Caco-2 (cell line): ENCODE measurements at places on chromosomes 12 and 14. TPM values are rescaled to one million over a fixed set of nuclear protein-coding genes. Genes with fewer than 3 reads are reported as not detected.

AKAP3 gene
- total RNA-seq = 1.6 and 3.2 TPM in 2 replicates

DPPA3 gene
- 31.8 and 40.0 TPM in 2 replicates for total RNA-seq

GRCh38 chr14:38882533-38882932, 220.5 kb downstream of the SEC23A start:
- H3K36me3 ChIP-seq = no peaks in the 10 kb centered on the region
- H3K4me3 ChIP-seq = no peak overlapping the region
- no peak for DNase-seq
- no peaks in the 10 kb centered on the region for H3K4me1 ChIP-seq

DNA sequence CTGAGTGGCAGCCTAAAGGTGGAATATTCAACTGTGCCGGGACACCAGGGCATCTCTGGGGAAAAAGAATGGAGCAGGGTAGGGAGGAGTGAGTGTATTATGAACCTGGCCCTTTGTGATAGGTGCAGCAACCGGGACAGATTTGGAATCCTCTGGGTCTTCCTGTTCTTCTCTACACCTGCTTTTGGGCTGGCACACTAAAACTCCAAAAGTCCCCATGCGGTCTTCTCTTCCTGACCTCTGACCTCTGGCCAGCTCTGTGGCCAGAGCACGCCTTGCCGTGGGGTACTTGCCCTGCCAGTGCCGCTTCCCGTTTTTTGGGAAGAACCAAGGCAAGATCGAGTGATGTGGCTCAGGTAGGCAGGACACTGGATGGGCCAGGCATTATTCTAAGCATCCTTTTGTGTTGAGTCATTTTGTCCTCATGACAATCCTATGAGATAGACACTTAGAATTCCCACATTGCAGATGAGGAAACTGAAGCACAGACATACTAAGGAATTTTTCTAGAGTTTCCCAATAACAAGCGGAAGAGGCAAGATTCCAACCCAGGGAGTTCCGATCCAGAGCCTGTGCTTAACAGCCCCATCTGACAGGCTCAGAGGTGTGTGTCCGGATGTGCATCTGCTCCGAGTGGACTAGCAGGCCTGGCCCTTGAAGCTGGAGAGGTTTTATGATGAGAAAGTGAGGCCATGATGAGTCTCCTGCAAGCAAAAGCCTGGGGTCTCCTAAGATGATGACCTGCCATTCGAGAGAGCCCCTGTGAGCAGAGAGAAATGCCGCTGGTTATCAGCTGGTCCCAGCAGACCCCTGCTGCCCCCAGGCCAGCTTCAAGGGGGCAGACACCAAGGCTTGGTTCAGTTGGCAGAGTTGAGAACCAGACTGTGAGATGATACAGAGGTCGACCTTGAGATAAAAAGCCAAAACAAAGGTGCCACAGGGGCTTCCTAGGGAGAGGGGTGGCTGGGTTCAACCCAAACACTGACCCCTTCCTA, 67.9 kb upstream of the ESRRB start:
- no peak for DNase-seq
- no peak overlapping the region for H3K4me3 ChIP-seq
- H3K27ac ChIP-seq = no peak overlapping the region
- no peaks in the 10 kb centered on the region for H3K36me3 ChIP-seq
- H3K4me1 ChIP-seq = no peaks in the 10 kb centered on the region

DNA sequence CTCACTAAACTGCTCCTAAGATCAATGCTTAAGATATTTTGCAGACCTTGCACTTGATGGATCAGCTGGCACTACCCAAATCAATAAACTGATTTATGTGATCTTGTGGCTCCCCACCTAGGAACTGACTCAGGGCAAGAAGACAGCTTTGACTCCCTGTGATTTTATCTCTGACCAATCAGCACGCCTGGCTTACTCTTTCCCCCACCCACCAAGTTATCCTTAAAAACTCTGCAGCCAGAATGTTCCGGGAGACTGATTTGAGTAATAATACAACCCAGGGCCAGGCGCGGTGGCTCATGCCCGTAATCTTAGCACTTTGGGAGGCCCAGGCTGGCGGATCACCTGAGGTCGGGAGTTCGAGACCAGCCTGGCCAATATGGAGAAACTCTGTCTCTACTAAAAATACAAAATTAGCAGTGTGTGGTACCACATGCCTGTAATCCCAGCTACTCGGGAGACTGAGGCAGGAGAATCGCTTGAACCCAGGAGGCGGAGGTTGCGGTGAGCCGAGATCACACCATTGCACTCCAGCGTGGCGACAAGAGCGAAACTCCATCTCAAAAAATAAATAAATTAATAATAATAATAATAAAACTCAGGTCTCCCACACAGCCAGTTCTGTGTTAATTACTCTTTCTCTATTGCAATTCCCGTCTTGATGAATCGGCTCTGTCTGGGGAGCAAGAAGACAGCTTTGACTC, 12.0 kb downstream of the MORN3 start:
- no peaks in the 10 kb centered on the region; the same call in none of the 2 replicates for H3K36me3 ChIP-seq
- H3K27ac ChIP-seq = no peak overlapping the region
- H3K4me3 ChIP-seq = no peak overlapping the region
- no peak for DNase-seq
- no peaks in the 10 kb centered on the region for H3K27me3 ChIP-seq

- no peak for DNase-seq
- H3K27ac ChIP-seq = no peak overlapping the region
- H3K36me3 ChIP-seq = no peaks in the 10 kb centered on the region
Measured at GRCh38 chr14:23895480-23895879, 58.1 kb upstream of the DHRS4 start.

DNA sequence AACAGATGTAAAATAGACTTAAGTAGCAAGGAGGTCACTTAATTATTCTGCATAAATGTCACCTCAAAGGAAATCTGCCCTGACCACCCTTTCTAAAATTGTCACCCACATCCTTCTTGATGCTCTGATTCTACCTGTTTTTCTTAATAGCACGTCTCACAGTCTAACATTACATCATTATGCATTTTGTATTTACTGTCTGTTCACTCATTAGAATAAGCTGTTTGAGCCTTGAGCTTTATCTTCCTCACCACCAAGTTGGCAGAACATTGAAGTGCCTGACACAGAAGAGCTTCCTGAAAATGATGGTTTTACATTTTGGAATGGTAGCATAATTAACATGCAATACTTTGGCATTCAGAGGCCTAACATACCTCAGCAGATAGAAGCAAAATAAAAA, 8.8 kb upstream of the TMEM117 start:
- no peaks in the 10 kb centered on the region for H3K36me3 ChIP-seq
- H3K27me3 ChIP-seq = no peaks in the 10 kb centered on the region
- DNase-seq = no peak
- H3K27ac ChIP-seq = no peak overlapping the region
- H3K4me3 ChIP-seq = no peak overlapping the region

DNA sequence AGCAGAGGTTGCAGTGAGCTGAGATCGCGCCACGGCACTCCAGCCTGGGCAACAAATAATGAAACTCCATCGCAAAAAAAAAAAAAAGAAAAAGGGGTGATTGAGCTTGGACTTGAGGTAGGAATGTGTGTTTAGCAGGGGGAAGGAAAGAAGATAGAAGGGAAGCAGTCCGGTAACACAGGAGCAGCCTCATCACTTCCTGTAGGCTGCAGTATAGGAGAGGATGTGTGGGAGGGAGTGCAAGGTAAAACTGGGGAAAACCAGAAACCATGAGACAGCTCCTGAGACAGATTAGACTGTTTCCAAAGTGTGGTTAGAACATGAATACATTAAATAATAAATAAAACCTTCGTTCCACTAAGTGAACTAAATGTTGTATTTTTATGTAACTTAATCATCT, 49.2 kb downstream of the FGD4 start:
- H3K4me1 ChIP-seq = peaks cover 72% of the 10 kb centered on the region
- peak overlapping the region; percentile 94 for H3K27ac ChIP-seq
- H3K36me3 ChIP-seq = no peaks in the 10 kb centered on the region
- no peaks in the 10 kb centered on the region for H3K27me3 ChIP-seq

GRCh38 chr14:105853089-105853906, 326.9 kb downstream of the TMEM121 start:
- H3K36me3 ChIP-seq = no peaks in the 10 kb centered on the region
- no peak overlapping the region for H3K27ac ChIP-seq
- H3K27me3 ChIP-seq = no peaks in the 10 kb centered on the region
- H3K4me3 ChIP-seq = no peak overlapping the region
